Activated CD8-positive, alpha-beta memory T cell treated with anti-CD3 and anti-CD28 coated beads for 4 hours (primary cell): ENCODE measurements at places on chromosomes 12 and 14.

DNA sequence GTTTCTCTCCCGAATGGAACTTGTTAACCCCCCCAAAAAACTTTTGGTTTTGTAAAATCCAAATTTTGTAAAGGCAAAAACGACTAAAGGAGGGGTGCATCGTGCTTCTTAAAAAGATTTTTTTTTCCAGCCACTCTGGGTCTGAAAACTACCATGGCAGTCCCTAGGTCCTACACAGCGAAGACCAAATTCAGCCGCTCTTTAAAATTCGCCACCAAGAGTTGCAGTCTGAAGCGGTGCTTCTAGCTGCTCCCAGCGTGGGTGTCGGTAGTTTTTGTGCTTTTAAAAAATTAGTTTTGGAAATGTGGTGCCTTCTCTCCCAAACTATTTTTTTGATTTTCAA, 873 bp upstream of the GSC start:
- no peak for DNase-seq

- DNase-seq = no peak
These were observed 32.5 kb upstream of the DUSP6 start for GRCh38 chr12:89384807-89385206.

DNA sequence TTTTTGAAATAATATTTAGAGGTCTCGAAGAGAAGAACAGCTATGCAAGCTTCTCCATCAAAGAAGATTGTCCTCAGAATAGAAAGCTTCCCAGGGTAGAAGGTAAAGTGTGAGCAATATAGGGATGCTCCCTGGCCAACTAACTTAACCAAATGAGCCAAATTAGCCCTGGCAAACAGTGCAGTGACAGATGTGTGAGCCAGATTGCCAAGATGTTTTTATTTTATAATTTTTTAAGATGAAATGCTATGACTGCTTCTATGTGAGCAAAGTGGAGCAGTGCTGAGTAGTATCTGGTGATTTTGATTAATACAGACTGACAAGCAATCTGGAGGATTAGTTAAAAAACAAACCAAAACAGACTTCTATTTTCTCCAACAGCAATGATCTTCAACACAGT, 202.1 kb downstream of the NOVA1 start:
- no peak for DNase-seq

GRCh38 chr12:64170024-64170423, 52.1 kb downstream of the KICS2 start:
- no peak for DNase-seq

DNA sequence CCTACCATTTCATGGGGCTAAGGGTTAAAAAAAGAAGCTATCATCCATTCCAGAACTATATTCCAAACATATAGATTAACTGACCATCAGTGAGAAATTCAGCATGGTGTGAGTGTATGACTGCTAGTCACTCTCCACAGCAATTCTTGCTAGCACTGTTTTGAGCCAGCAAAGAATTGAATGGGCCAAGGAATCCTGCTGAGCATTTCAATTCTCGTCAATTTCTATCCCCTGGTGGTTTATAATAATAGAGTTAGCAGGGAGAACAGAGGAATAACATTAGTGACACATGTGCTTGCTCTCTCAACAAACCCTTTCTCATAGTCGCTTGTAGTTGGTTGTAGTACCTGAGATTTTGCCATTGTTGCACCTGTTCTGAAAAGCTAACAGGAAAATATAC, 7.2 kb downstream of the MBIP start:
- no peak for DNase-seq

DNA sequence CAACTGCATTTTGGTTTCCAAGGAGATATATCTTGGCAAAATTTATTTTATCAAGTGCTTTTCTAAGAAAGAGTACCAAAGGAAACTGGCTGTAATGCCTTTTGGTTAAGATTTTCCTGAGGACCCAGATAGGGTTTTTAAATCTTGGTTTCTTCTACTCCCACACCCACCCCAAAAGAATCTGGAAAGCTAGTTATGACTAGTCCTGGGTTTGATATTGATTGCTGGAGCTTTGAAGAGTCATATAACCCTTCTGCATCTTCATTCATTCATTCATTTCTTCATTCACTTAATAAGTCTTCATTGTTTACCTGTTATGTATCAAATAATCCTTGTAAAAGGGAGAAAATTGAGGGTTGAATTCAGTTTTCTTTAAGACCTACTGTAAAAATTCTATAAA, 425.2 kb downstream of the PCNX1 start:
- no peak for DNase-seq

GRCh38 chr14:90999299-90999698, 61.1 kb downstream of the RPS6KA5 start:
- DNase-seq = no peak

DNA sequence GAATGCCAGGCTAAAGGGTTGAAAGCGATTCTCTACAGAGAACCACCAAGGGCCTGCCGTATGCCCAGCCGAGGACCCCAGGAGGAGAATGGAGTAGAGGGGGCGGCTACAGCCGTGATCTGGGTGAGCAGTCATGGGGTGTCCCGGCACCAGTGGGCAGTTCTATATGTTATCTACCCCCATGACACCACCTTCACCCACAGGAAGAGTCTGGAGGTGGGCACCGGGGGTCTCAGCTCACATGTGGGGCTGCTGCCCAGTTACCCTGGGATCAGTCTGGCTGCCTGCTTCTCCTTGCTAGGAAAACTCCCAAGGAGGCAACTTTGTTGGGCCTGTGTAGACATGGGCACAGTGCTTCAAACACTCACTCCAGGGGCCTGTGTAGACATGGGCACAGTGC, 99.4 kb downstream of the LGMN start:
- no peak for DNase-seq

- peak; percentile 38 for DNase-seq
These were observed 25.6 kb upstream of the KRAS start for GRCh38 chr12:25276199-25276937.

DNA sequence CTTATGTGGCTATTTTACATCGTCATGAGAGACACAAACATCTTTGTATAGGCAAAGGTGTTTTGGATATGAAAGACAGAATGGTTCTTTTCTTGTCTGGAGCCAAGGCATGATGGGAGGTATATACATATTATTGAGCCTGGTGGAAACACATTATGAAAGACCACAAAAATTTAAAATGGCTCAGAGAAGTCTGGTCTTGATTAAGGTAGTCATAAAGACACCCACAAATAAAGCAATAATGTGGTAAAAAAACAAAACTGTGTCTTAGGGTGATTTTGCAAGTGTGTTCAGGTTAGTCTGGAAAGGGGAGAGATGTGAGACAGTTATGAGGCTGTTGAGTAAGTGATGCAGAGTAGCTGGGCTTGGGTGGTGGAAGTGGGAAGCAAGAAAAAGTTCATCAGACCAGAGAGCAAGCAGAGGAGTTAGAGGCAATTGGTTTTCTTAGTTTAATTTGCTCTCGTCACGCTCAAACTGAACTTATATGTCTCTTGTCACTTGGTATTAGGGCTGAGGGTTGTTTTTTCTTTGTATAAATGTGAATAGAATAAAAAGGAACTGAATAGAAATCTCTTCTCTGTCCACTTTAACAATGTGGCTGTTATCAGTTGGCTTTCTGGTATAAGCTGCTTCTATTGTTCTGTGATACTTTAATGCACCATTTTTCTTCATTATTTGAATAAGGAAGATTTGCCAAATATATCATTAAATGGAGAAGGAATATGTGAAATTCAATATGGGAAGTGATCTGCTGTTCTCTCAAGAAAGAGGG, 115.0 kb downstream of the AKAP6 start:
- DNase-seq = no peak

GRCh38 chr12:54045868-54046521, 7.6 kb upstream of the HOXC4 start:
- no peak for DNase-seq

DNA sequence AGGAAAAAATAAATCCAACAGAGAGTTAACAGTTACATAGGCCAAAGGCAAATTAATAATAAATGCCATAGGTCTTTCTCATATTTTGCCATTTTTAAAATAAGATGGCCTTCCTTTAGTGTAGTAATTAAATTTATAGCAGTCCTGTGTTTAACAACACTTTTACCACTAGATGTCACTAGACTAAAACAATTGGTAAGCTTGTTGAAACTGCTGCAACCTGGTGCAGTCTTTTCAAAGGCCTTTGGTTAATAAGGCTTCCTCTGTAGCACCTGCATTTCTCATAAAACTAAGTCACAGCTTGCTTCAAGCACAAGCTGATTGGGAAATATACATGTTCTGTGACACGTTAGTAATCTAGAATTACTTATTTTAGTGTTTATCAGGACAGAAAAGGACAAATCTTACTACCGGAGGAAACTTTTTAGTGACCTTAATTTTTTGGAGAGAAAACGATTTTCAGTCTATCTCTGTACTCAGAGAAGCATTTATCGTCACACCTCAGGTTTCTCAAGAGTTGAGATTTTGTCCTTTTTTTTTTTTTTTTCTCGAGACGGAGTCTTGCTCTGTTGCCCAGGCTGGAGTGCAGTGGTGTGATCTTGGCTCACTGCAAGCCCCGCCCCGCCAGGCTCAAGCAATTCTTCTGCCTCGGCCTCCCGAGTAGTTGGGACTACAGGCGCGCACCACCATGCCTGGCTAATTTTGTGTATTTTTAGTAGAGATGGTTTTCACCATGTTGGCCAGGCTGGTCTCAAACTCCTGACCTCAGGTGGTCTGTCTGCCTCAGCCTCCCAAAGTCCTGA, 20.0 kb downstream of the BORCS5 start:
- no peak for DNase-seq

GRCh38 chr12:5742258-5742657, 202.8 kb downstream of the ANO2 start:
- no peak for DNase-seq

GRCh38 chr12:68367903-68368302, 35.7 kb upstream of the MDM1 start:
- DNase-seq = no peak

DNA sequence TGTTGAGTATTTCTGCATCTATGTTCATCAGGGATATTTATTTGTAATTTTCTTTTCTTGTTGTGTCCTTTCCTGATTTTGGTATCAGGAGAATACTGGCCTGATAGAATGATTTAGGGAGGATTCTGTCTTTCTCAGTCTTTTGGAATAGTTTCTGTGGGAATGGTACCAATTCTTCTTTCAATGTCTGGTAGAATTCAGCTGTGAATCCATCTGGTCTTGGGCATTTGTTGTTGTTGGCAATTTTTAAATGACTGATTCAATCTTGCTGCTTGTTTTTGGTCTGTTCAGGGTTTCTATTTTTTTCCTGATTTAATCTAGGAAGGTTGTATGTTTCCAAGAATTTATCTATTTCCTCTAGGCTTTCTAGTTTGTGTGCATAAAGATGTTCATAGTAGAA, 170.9 kb upstream of the PDE3A start:
- DNase-seq = no peak

DNA sequence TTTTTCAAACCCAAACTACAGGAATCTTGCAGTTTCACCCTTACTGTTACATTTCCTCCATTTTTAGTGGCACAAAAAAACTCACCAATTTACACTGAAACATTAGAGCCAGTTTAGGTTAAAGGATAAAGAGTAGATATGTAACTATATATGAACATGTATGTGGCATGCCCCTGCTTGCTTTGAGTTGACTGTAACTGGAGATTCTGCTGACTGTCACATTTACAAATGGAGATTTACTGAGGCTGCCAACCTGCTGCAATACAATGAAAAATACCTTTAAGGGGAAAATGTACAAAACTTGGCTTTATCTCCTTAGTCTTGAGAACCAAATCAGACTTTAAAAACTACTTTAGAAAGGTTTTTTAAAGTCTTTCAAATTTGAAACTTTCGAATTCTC, 28.3 kb downstream of the STON2 start:
- DNase-seq = no peak

DNA sequence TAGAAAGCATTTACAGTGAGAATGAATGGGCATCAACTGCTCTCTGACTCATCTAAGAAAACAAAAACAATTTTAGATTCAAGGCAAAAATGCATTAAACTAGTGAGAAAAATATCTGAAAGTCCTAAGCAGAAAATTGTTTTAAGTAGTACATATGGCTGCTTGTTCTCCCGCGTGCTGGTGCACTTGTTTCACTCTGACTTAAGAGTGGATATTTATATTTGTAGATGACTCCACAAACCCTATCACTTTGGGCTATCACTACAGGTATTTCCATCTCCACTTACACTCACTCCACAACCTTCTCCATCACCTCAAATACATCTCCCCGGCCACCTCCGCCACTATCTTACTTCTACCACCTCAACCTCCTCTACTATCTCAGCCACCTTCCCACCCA, 253.9 kb upstream of the EGLN3 start:
- no peak for DNase-seq

DNA sequence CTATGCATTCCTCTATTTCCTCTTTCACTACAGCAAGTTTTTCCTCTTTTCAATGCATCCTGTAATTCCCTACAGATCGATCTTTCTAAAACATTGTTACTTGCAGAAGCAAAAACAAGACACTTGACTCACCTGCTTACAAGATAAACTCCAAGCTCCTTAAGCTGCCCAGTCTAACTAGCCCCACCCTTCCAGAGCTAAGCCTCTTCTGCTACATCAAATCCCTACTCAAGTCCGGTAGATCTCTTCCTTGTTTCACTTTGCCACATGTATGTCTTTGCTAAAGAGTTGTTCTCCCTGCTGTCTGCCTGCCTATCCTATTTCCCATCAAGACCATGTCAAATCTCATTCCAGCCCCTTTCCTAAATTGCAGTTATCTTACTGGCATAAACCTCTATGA, 724.8 kb downstream of the C12orf50 start:
- no peak for DNase-seq

DNA sequence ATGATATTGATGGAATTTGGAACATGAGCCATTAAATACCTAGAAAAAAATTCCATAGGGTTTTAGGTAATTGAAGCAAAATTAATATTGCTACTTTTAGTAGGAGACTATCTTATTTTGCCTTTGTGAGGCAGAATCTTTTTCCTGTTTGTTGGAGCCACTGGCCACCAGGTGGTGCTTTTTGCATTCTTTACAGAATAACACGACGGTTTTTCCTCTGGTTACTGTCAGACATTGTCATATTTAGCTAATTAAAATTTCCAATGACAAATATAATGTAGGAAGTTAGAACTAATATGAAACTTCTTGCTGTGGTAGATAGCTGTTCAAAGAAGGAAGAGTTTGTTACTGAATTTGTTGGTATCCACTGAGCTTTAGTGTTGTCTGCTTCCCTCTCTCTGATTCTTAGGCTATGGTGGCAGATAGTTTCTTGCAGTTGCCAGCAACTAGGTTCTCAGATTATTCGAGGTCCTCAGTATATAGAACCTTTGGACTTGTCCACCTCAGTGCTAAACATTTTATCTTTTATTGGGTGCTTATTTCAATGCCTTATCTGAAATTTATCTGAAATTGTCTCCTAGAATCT, 25.7 kb downstream of the RAB21 start:
- peak; percentile 12 for DNase-seq

DNA sequence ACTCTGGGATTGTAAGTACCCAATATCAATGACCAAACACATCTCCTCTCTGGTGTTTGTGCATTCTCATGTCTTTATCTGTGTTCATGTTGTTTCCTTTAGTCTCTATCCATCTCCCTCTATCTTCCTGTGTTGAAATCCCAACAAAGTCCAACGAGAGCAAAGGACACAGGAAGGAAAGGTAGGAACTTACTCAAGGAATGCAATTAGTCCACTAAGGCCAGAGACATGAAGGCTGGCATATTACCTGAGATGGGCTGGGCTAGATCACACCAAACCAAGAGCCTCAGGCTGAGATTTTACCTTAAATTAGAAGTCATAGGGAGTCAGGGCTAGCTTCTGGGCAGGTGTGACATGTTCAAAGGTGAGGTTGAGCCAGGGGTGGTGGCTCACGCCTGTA, 14.3 kb upstream of the LGALS3 start:
- DNase-seq = no peak
